Naive thymus-derived CD8-positive, alpha-beta T cell (primary cell): ENCODE measurements at places on chromosomes 16 and 17.
A peak's percentile ranks its signal among the peaks of the same experiment; 100 is the strongest.

- peak; percentile 27 for DNase-seq
These were observed 613 bp downstream of the ECI1 start for GRCh38 chr16:2250652-2251295.

DNA sequence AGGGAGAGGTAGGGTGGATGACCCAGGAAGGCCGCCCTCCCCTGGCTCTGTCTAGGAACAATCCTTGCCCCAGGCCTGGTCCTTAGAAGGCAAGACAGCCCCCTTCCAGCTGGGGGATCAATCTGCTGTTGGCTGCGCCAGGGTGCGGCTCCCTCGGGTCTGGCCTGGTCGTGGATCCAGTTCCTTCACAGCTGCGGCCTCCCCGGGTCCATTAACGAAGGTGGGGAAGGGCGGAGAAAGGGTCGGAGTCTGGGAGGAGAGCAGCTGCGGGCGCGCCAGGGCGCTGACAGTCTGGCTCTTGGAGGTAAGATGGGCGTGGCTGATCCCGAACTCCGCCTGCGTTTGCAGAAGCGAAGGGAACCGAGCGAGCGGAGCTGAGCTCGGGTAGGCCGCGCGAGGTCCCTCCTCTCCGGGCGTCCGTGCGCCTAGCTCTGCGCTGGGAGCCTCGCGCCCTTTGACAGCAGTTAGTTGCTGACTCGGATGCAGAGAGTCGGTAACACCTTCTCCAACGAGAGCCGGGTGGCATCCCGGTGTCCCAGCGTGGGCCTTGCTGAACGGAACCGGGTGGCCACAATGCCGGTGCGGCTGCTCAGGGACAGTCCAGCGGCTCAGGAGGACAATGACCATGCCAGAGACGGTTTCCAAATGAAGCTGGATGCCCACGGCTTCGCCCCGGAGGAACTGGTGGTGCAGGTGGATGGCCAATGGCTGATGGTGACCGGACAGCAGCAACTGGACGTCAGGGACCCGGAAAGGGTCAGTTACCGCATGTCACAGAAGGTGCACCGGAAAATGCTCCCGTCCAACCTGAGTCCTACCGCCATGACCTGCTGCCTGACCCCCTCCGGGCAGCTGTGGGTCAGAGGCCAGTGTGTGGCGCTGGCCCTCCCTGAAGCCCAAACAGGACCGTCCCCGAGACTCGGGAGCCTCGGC lies at the start of gene HSPB9:
Gene HSPB9 (plus strand): TSS at position 434 of the 933 bp plus-strand sequence. CDS start 47 bp downstream, at position 481.
- no peak for DNase-seq

- DNase-seq: no peak
These were observed 39.8 kb downstream of the DCUN1D3 start for GRCh38 chr16:20860361-20860760.

DNA sequence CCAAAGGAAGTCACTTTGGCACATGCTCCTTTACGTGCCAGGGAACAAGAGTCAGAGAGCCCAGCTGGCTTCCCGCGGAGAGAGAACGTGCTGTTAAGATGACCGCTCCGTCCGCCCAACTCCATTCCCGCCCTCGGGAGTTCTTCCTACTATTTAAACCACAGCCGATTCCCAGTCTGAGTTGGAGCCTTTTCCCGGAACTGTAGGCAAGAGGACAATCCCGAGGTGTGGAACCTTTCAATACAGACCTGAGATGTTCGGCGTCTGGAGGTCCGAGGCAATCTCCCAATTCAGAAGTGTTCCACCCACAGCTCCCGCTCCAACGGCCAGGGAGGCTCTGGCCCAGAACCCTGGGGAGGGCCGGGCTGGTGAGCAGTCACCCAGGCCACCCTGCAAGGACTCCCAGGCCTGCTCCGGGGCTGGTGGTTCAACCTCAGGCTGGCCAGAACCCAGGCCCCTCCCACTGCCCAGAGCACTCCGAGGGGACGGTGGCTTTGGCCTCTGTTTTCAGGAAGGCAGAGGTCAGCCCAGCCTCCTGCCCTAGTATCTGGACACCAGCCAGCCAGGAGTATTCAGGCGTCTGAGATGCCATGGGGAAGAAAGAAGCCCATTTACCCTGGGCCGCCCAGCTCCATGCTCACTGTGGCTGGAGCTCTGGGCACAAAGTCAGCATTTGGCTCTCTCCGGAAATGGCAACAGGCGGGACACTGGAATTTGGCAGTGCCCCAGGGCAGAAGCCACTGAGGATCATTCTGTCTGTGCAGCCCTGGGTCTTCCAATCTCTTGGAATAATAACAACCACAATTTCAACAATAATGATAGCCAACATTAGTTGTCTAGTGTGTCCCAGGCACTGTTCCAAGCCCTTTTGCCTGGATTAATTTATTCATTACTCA lies 21.4 kb downstream of the EMP2 start:
- no peak for DNase-seq

GRCh38 chr17:8151641-8152111 lies 528 bp downstream of the PER1 start:
- peak; percentile 53 for DNase-seq

GRCh38 chr16:67919622-67920221 lies 11.9 kb downstream of the CTRL start:
- no peak for DNase-seq

DNA sequence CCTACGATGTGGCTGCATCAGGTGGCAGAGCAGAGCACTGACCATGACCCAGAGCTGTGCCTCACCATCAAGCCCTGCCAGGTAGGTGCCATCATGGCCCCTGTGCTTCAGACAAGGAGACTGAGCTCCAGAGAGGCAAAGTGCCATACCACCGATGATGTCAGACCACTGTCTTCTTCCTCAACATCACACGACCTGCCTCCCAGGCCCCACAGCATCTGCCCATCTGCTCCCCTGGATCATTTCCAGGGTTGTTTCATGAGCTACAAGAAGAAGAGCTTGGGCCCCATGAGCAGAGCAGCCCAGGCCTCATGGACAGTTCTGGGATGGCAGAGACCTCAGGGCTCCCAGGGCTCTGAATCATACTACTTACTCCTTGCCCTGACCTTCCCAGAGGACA lies 9.9 kb downstream of the XYLT1 start:
- no peak for DNase-seq

- DNase-seq: no peak
These were observed 4.7 kb downstream of the ZDHHC7 start for GRCh38 chr16:85006639-85007038.

- no peak for DNase-seq
These were observed 2.0 kb upstream of the KRTAP2-3 start for GRCh38 chr17:41061964-41062363.
